NCI-H1105 treated with DMSO at 0.1 percent for 48 hours (cell line): ENCODE measurements at places on chromosomes 16 and 17.

GRCh38 chr17:21742326-21742725, 50.0 kb downstream of the KCNJ18 start:
- DNase-seq = no peak

- DNase-seq = no peak
These were observed 34.8 kb upstream of the ACSM2B start for GRCh38 chr16:20610892-20611349.

- peak; percentile 40 for DNase-seq
These were observed 32.9 kb downstream of the SRCIN1 start for GRCh38 chr17:38572669-38573365.

DNA sequence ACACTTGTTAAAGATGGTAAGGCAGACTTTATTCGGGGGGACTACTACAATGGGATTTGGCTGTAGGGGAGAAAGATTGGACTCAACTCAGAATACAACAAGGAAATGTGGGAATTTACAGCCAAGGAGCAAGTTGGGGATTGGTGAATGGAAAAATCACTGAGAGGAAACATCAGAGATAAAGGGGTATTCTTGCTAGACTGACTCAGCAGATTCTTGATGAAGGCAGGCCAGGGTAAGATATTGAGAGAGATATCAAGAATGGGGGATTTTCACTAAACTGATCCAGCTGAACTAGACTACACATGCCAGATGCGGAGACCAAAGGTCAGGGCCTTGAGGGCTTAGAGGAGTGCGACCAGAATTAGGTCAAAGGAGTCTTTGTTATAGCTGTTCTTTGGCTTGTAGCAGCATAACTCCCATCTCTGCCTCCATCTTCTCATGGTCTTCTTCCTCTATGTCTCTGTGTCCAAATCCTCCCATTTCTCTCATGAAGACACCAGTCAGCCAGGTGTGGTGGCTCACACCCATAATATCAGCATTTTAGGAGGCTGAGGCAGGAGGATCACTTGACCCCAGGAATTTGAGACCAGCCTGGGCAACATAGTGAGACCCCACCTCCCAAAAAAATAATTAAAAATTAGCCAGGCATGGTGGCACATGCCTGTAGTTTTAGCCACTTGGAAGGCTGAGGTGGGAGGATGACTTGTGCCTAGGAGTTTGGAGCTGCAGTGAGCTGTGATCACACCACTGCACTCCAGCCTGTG, 17.3 kb downstream of the CHD9NB start:
- DNase-seq = no peak

DNA sequence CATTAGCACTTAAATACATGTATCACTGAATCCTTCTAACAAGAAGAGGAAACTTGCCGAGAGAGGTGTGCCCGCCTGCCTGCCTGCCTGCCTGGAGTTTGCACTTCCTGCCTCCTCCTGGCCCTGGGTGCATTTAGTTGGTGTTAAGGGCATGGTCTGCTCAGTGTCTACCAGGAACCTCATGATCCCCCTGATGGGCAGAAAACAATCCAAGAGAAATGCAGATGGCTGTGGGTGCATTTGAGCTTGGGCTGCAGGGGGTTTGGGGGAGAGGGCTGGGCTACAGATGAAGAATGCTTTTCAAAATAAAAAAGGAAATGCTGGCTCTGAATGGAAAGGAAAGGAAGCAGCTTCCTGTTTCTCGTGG, 10.1 kb downstream of the KSR1 start:
- DNase-seq = no peak

- DNase-seq = no peak
These were observed 20.3 kb upstream of the CALB2 start for GRCh38 chr16:71338193-71338592.

- DNase-seq = peak; percentile 58
These were observed 4.3 kb downstream of the KAT2A start for GRCh38 chr17:42116705-42117396.

DNA sequence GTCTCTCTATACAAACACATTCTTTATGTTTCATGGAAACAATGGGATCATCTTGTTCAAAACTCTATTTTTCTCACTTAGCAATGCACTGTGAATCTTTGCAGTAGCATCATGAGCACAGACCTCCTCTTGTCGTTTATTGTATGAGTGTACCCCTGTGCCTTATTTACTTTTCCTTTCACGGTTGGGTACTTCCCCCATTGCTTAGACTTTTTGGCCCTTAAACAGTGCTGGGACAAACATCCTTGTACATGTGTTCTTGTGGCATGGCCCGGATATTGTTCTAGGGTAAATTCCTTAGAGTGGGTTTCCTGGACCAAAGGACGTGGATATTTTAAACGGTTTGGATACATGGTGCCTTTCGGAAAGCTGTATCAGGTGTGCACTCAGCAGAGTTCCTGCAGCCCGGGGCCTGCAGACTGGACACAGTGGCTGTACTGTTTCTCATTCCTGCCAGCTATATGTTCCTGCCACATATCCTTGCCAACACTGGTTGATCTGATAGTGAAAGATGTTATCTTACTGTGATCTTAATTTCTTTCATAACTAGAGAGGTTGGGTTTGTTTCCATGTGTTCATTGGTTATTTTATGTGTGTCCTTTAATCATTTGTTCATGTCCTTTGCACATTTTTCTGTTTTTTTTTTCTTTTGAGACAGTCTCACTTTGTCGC, 111.1 kb downstream of the OR1D5 start:
- DNase-seq = no peak
